Stimulated activated CD8-positive, alpha-beta memory T cell treated with anti-CD3 and anti-CD28 coated beads, Interleukin-4, amount 100 ng/mL, for 1 hour (primary cell): ENCODE measurements at places on chromosomes 12 and 14.

DNA sequence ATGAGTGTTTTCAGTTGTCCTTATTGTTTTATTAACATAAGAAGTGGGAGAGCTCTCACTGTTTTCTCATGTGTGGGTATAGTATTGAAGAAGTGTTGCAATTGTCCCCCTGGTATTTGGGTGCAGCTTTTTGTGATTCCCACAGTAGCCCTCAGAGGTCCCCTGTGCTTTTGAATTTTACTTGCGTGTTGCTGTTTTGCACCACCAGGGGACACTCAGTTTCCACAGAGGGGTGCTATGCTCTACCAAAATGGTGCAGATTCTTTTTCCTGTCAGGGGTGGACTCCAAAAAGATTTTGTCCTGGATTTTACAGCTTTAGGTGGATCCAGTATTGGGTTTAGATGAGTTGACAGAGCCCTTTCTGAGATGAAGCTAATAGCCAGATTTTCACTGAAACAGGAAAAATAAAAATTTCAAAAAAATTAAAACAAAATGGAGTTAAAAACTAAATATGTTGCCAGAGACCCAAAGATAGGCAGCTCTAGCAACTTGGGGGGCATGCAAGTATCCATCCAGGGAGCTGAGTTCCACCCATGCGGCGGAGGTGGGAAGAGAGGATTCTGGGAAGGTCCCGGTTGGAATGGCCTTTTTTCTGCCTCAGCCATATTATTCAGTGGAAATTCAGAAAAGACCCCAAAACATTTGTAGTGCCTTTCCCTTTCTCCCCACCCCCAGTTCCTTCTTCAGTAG is 50.2 kb downstream of the TTLL5 start:
- no peak for DNase-seq

DNA sequence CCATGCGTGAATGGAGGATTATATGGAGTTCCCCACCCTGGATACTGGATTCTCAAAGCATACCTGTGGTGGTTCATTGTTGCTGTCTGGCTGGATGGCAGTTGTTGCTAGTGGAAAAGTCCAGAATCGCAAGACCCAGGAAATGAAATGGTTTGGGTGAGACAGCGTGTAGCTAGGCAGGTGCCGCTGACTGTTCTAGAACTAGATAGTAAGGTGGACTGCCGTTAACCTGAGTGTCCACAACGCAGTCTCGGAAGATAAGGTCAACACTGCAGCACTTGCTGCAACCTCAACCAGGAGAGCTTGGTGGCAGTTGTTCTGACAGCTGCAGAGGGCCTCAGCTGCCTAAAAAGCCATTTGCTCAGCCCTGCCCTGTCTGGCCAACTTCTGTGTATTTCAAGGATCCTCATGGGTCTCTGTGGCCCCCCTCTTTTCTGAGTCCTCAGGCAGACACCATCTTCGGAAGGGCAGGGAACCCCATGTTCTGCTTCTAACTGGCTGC is 15.5 kb upstream of the IRF2BPL start:
- DNase-seq = no peak

GRCh38 chr12:234891-235415 is 21.0 kb upstream of the SLC6A12 start:
- no peak for DNase-seq

GRCh38 chr14:65304963-65305362 is 107.6 kb upstream of the FUT8 start:
- DNase-seq = no peak

DNA sequence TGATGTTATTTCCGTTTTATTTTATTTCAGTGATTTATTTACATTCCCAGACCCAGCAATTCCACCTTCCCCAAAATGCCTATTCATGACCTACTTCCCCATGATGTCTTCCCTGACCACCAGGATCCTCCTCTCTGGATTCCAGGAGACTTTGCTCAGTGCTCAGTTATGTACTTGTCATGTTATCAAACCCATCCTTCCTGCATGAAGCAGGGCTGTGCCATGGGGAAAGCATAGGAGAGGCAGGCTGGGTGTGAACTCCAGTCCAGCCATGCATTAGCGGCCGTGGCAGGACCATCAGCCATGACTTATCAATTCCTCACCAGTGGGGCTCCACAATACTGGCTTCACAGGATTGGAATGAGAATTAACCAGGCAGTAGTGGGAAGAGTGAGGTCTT is 57.8 kb downstream of the B4GALNT3 start:
- no peak for DNase-seq

- DNase-seq = no peak
These were observed 1.5 kb downstream of the RASAL1 start for GRCh38 chr12:113134071-113134470.

DNA sequence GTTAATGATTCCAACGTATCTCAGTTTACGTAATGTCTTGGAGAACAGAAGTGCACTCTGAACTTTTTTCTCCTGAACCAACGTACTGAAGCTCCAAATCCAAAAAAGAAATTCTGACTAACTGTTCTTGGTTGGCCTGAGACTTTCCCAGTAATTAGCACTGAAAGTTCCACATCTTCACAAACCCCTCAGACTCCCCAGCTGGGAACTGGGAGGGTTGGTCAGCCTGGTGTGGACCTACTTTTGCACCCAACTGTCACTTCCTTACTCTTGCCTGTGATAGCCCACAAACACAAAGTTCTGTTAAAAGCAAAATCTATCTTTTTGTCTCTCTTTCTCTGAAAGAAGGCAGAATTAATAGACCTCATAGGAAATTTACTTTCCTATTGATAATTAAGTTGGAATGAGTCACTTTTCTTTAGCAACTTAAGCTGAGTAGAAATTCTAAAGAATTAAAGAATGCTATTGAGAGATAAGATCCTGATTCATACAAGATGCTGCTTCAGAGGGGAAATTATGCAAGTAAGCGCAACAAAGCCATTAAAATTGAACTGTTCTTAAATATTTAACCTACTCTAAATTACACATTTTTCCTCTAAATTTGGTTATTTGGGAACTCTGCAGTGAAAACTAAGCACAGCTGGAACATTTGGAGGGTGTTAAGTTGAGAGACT is 155.0 kb downstream of the EPS8 start:
- no peak for DNase-seq

DNA sequence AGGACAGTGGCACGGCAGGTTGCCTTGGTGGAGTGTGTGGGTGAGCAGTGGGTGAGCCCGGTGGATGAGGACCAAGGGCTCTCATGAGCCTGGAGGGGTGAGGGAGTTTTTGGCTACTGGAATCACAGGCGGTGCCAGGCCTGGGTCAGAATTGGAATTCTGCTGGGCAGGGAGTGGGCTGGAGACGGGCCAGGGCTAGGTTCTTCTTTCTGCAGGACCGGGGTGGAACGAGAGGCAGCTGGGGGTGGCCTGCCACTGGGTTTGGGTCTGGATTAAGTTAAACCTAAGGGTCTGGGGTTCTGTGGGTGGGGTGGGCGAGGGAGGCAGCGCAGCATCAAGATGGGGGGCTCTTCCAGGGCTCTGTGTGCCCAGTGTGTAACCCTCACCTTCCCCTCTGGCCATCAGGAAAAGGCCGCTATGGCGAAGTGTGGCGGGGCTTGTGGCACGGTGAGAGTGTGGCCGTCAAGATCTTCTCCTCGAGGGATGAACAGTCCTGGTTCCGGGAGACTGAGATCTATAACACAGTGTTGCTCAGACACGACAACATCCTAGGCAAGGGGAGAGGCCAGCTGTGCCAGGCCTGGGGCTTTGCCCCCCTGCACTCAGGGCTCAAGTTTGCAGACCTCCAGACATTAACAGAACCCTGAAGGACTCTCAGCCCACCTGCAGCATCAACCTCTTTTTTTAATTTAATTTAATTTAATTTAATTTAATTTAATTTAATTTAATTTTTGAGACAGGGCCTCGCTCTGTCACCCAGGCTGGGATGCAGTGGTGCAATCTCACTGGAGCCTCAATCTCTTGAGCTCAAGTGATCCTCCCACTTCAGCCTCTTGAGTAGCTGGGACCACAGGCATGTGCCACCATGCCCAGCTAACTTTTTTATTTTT is 7.0 kb downstream of the ACVRL1 start:
- DNase-seq = no peak

- DNase-seq = no peak
These were observed 562 bp downstream of the PAN2 start for GRCh38 chr12:56333197-56333678.

- DNase-seq = no peak
These were observed 16.1 kb downstream of the PLEK2 start for GRCh38 chr14:67395876-67396189.

DNA sequence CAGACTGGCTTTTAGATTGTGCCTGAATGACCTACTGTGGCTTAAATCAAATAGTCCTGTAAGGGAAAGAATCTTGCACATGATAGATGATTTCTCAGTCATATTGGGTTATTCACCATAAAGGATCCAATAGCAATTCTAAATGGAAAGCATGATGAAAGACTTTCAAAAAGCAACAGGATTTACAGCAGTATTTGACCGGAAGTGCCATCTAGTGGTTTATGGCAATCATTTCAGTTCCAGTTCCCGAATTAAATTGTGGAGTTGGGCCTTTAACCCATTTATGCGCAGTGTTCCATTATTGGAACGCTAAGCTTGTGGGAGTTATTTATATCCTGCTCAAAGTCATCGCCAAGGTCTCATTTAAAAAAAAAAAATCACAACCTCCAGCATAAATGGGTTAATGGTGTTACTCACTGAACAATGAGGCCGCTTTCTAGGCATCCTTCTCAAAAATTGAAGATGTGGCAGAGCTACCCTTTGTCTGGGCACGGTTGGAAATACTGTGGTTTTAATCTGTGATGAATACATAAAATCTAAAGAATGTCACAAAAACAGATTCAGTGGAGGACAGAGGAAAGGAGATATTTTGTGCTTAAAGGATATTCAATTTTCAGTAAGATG is 60.8 kb upstream of the REP15 start:
- no peak for DNase-seq

DNA sequence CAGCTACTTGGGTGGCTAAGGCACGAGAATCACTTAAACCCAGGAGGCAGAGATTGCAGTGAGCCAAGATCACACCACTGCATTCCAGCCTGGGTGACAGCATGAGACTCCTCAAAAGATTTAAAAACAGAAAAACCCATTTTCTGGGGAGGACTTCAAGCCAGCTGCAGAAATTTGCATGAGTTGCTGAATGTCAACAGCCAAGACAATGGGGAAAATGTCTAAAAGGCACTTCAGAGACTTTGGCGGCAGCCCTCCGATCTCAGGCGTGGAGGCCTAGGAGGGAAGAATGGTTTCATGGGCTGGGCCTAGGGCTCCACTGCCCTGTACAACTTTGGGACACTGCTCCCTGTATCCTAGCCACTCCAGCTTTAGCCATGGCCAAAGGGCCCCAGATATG is 177.8 kb upstream of the C14orf180 start:
- no peak for DNase-seq
